ENCODE measurements at places on chromosomes 13 and 19.

- no peak for DNase-seq
These were observed 34.9 kb downstream of the TNFSF13B start for GRCh38 chr13:108304170-108305016.

- DNase-seq, result no peak
These were observed 53.7 kb downstream of the LACC1 start for GRCh38 chr13:43933378-43933777.

- no peak for DNase-seq
These were observed 1.4 kb downstream of the UPF1 start for GRCh38 chr19:18833141-18833476.

DNA sequence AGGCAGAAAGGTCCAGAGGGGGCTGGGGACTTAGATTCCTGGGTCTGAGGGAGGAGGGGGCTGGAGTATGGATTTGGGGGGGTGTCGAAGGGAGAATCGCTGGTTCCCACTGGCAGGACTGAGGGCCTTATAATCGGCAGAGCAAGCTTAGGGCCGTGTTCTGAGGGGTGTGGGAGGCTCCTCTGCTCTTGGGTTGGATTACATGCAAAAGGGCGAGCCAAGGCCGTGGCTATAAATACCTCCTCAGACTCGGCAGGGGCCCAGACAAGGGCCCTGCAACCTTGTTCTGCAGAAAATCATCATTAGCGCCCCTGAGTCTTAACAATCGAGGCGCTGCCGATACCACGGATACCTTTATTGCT, 707 bp upstream of the MAMSTR start:
- DNase-seq, result no peak

DNA sequence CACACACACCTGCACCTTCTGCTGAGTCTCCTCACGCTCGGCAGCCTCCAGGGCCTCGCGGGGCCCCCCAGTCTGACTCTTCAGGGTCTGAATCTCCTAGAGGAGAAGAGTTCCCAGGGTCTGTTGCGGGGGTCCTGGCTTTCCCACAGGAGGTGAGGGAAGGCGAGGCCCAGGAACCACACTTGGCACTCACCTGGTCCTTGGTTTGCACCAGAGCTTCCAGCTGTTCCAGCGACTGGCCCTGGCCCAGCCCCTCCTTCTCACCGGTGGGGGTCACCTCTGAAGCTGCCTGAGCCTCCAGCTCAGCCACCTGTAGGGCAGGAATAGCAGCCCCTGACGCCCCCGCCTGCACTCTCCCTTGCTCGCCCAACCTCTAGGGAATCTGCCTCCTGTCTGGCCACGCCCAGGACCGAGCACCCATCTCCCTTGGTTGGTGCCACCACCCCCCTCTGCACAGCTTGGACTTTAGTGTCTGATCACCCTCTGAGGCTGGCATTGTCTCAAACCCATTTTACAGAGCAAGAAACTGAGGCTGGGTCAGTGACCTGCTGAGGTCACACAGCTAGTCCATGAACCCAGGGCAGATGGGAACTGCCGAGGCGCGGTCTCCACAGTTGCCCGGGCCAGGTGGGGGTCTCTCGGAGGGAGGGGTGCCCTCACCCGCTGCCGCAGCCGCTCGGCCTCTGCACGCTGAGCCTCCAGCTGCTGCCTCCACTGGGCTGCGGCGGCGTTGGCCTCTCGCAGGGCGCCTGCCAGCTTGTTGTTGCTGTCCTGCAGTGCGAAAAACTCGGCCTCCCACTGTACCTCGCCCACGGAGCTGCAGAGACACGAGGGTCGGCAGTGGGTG, 9.5 kb downstream of the HOMER3 start:
- DNase-seq, result no peak

DNA sequence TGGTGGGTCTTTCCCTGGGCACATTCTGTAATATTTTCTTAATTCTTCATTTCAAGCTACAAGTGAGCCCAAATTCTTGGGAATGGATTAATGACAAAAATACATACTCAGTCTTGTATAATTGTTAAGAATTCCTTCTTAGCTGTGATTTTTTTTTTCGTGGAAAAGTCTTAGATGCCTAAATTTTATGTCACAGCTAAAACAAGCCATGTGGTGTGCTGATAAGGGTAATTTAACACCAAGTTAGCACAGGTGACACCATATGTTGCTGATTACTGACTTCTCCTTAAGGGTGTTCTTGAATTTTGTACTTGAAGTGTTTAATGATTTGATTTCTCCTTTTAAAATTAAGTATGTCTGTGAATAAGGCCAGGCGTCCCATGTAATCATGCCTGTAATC, 29.3 kb downstream of the WDFY2 start:
- DNase-seq, result no peak

DNA sequence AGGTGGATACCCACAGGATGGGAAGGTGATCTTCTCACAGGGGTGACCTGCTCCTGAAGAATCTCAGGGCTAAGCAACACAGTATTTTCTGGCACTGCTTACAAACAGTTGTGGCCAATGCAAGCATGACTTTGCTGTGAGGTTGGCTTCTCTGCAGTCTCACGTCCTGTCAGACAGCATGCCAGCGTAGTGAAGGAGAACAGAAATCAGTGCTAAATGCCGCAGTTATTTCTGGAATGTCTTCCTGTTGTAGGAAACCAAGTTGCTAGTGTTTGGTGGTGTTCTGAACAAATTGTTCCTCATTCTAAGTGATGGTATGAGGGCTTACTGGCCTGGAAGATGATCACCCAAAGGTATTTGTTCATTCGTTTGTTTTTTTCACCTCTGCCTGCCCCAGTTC, 320.1 kb downstream of the MTUS2 start:
- peak; percentile 62 for DNase-seq

DNA sequence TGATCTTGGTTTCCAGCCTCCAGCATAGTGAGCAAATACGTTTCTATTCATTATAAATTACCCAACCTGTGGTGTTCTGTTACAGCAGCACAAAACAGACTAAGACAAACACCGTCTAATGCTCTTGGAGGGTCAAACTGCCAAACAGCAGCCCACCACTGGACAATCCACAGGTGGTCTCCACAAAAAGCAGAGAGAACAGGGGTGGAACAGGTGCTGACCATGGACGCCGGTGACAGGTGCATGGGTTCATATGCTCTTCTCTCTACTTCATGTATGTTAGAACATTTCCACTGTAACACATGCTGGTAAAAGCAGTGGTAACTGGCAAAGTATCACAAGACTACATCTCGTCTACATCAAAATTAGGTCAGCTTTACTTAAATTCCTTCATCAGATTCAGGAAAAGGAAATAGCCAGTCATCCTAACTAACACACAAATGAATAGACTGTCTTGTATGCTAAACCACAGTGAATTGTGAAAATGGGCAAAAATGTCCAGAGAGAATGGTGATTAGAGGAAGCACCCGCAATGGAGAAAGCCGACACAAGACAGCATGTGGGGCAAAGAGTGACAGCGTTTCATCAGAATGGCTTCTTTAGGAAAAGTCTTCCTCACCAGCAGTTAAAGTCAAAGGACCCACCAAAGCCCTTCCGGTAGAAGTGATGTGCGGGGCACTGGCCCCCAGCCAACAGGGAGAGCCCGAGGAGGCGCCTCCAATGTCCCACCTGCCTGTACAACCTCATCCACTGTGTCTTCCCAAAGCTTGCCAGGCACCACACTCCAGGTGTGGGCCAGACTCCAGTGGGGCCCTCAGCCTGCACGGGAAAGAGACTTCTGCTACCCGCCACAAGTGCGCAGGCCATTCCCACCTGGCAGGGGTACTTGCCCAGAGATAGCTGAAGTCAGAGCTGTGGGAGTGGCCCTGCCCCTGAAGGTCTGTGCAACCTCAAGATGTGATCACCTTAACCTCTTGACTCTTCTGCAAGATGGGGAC, 6.5 kb downstream of the CARS2 start:
- DNase-seq, result no peak

GRCh38 chr13:97254816-97255215, 32.7 kb downstream of the MBNL2 start:
- no peak for DNase-seq

DNA sequence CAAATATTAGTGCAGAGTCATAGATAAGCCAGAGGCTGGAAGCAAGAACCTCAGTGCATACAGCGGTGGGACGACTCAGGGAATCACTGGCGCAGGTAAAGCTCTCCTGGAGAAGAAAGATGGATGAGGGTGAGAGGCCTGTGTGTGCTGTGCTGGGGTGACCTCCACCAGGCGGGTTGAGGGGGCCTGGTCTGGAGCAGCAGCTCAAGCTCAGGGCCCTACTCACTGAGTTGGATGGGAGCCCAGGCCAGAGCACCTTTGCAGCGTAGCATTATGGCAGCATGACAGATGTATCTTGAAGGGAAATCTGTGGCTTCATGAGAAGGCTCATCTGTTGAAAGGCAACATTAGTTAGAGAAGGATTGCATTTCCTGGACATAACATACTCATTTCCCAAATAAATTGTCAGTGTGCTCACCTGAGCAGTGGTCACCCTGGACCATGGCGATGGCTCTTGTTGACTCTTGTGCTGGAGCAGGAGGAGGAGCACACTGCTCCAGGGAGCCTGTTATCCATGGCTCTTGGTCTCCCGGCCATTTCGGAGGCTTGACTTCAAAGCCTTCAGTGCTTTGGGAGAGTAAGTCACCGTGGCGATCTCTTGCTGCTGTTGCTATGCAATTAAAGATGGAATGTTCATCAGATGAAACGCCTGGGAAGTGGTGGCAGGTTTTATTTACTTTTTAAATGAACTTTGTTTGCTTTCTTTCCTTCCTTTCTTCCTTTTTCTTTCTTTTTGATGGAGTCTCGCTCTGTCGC, 25.0 kb downstream of the HNRNPM start:
- DNase-seq, result no peak

GRCh38 chr13:108056278-108056677, 159.1 kb downstream of the LIG4 start:
- no peak for DNase-seq

DNA sequence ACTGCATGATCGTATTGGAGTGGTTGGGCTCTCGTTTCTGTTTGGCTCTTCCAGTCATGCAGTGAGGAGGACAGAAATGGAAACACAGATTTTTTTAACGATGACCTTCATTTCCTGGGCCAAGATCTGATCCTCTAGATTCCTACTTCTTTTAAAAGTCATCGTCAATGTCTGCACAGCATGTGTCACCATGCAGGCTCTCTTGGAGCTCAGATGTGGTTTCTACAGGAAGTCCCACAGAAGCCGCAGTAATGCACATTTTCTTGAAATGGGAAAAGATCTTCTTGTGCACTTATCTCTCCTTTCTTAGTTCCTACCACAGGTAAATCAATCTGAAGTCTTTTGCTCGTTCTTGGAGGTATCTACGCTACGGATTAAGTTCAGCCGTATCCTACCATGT, 626.9 kb downstream of the EFNB2 start:
- DNase-seq, result no peak

- DNase-seq, result no peak
These were observed 120.6 kb upstream of the WASF3 start for GRCh38 chr13:26436914-26437313.

DNA sequence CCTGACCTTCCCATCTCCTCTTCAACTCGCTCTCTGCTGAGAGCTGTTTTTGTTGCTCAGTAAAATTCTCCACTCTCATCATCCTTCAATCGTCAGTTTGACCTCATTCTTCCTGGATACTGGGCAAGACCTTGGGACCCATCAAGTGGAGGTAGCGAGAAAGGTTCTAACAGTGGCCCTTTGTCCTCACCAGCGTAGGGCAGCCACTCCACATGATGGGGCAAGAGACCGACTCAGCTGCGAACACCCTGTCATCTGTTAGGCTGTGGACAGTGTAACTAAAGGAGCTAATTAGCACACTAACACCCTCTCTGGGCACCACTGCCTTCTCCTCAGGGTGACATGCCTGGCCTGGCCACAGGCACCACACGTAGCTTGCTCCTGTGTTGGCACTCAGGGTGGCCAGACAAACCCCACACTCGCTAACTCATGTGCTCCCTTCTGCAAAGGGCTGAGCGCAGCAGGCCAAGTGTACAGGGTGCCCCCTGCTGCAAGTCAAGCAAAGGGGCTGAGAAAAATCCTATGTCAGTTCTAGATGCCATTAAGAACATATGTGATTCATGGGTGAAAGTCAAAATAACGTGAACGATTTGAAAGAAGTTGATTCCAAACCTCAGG, 1216.0 kb downstream of the SLITRK5 start:
- DNase-seq, result no peak

DNA sequence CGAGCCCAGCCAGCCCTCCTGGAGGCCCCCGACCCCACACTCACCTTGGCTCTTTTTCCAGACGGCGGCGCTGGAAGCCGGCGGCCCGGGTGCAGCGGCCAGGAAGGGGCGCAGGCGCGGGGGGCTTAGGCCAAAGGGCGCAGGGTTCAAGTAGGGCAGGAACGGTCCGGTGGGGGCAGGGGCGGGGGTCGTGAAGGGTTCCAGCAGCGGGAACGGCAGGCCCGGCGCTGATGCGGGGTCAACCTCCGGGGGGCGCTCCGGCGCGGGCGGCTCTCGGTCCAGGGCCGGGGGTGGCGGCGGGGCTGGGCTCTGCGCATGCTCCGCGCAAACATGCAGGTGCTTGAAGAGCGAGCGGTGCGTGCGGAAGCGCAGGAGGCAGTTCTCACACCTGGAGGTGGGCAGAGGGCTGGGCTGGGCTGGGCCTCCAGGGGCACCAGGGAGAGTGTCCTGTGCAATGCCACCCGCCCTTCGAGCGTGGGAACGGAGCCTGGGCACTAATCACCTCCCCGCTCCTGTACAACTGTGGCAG, 2.3 kb downstream of the ZNF414 start:
- DNase-seq, result no peak

DNA sequence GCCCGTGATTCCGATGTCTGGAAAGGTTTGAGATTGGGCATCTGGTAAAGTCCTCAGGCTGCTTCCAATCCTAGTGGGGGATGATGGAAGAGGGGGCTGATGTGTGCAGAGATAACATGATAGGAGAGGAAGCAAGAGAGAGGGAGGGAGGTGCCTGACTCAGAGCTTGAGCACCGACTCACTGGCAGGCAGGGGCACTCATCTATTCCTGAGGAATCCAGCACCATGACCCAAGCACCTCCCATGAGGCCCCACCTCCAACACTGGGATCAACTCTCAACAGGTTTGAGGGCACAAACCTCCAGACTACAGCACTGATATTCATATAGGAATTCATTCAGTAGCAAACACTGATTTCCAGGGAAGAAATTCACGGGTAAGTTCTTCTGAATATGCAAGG, 5.6 kb upstream of the SIGLEC9 start:
- peak; percentile 18 for DNase-seq

DNA sequence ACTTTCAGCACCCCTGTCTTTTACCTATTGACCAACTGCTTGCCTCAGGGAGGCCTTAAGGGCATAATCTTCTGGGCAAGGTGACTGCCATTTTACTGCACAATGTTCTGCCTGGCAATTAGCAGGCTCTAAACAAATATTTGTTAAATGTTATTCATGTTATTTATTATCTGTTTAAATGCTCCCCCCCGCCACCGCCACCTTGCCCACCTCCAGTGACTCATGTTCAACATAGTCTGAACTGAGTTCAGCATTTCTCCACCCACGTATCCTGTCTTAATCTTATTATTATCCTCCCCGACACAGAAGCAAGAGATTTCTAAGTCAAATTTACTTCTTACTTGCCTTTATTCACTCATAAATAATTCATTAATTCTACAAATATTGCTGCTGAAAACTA, 144.8 kb downstream of the LIG4 start:
- DNase-seq, result no peak

DNA sequence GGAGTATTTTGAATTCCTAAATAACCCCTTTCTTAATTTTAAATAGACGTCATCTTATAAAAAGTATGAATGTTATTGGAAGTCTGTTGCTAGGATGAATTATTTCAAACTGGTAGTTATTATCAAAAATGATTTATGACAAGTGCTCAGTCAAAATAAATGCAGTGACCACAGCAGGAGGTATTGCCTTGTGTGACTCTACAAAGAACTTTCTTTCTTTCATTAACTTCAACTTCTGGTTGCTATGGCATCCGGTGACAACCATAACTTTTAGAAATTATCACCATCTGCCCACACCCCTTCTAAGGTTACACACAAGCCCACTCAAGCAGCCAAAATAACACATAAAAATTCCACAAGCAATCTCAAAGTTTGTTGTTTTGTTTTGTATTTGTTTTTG, 189.9 kb downstream of the DACH1 start:
- DNase-seq, result no peak
